ENCODE measurements at places on chromosomes 3 and 15. TPM values are rescaled to one million over a fixed set of nuclear protein-coding genes. Genes with fewer than 3 reads are reported as not detected.

DNA sequence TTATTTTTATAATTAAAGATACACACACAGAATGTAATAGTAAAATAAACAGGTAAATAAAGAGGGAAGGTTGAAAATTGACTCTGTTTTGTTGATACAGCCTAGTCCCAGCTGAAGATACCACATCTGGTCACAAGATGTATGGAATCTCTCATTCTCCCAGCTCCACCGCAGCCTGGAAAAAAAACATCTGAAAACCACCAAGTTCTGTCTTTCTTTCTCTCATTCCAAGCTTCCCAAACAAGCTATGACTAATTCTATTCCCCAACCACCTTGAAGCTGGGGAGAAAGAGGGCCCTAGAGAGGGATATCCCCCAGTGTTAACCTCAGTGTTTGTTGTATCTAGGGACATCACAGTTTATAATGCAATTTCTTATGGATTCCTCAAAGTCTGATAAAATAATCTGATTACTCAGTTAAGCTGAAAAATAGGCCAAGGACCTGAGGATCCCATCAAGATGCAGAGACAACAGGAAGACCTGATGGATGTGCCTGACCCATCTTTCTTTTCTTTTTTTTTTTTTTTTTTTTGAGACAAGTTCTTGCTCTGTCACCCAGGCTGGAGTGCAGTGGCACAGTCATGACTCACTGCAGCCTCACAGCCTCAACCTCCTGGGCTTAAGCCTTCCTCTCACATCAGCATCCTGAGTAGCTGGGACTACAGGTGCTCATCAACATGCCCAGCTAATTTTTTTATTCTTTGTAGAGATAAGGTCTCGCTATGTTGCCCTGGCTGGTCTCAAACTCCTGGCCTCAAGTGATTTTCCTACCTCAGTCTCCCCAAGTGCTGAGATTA is 38.1 kb downstream of the SRGAP3 start:
- no peak for DNase-seq

DNA sequence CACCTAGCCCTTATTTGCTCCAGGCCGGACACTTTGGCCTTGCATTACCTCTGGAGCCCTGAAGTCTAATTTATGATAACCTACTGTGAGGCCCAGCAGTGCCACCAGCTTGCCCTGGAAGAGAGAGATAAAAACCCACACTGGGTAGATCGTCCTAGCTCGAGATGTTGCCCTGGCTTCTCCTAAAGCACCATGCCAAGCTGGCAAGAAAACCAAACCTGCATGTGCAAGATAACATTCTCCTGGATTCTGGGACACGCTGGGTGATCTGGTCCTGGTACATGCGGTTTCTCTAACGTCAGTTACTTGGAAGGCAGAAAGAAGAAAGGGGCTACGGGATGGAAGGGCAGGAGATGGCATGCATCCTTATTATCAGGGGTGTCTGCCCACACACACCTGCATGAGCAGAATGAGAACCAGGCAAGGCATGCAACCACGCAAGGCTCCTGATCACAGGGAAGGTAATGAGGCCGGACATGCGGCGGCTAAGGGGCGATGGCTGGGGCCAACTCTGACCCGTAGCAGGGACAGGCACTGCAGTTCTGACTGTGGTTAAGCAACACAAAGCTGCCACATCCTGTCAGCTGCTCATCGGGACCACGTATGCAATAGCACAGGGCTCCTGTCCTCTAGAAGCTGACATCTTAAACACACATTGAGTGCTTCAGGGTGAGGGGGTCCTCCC is 73.0 kb downstream of the OXNAD1 start:
- no peak for DNase-seq

DNA sequence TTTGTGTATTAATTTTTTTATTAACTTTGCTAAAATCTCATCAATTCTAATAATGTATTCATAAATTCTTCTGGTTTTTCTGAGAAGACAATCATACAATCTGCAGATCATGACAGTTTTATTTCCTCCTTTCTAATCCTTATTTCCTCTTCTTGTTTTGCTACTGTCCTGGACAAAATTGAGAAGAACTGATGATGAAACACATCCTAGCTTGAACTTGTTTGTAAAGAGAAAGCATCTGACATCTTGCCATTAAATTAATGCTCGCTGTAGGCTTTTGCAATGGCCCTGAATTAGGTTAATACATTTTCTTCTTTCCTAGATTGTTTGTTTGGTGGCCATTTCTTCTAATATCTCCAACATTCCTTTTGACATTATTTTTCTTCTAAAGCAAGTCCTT is 110.9 kb upstream of the TPM1 start:
- no peak for DNase-seq

- DNase-seq: no peak
Measured at GRCh38 chr3:186220365-186220764, 111.5 kb upstream of the ETV5 start.

DNA sequence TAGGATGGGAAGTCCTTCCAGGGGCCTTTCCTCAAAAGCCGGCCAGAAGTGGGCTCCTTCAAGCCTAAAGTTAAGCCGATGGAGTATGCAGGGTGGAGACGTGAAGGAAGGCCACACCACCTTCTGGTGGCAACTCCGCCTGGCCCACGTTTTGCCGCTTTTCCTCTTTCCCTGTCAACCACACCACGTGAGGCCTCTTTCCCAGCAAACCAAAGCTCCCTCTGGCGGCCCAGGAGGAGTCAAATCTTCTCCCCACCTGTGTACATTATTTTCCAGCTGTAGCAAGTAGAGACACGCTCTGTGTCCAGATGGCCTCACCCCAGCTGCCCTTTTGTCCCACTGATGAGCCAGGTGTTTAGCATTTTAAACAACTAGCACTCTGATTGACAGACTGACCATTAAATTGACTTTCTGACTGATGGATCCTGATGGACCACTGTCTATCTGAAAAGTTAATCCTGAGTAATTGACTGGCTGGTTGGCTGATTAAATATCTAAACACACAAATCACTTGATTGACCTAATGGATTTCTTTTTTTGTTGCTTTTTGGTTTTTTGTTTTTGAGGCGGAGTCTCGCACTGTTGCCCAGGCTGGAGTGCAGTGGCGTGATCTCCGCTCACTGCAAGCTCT is 59.6 kb upstream of the ZBTB38 start:
- no peak for DNase-seq

- no peak for DNase-seq
Measured at GRCh38 chr3:71785532-71786216, 726 bp upstream of the PROK2 start.

GRCh38 chr3:67526246-67526645 is 128.2 kb downstream of the SUCLG2 start:
- no peak for DNase-seq

The TATDN2 gene
- 36.1 TPM for polyA plus RNA-seq

- DNase-seq: no peak
Measured at GRCh38 chr3:115415246-115415996, 207.9 kb upstream of the GAP43 start.

DNA sequence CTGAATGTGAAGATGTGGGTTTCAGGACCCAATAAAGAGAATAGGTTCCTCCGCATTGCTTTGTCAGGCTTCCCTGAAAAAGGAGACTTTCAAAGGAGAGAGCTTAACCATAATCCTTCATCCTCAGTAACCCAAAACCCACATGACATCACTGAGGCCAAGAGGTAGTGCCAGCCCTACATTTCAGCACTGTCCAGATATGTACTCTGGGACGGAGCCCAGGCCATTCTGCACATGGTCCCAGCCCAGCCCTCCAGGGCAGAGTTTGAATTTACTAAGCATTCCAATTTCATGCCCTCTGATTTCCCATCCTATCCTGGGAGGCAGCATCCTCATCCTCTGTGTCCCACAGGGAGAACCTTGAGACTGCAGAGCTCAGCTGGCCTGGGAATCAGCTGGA is 210.5 kb downstream of the GABRB3 start:
- DNase-seq: no peak
